SK-N-SH treated with all-trans-retinoic acid at 6 μM for 48 hours (cell line): ENCODE measurements at places on chromosomes 13 and 19.

DNA sequence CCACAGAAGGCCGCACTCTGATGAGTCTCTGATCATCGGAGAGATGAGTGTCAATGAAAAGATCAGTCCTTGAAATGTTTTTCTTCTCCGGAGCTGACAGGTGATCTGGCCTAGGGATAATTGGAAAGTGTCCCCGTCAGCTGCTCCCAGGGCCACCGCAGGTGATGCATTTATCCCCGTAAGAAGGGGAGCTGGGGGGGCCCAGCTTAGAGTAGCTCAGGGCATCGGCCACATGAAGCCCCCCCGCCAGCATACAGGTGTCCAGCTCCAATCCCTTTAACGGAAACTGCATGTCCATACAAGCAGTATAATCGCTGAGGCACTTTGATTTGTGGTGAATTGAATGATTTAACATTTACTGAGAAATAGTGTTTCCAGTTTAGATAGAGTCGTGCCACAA is 27.7 kb downstream of the ATP4B start:
- ATAC-seq = no peak

- ATAC-seq = no peak
These were observed 116.0 kb downstream of the SOX1 start for GRCh38 chr13:112182846-112183531.

- no peak for ATAC-seq
These were observed 364.3 kb downstream of the SLITRK6 start for GRCh38 chr13:85434927-85435326.

GRCh38 chr13:48890391-48890790 is 85.3 kb upstream of the FNDC3A start:
- ATAC-seq = no peak

- peak; percentile 65 for ATAC-seq
These were observed 185.3 kb downstream of the LHFPL6 start for GRCh38 chr13:39417643-39418042.

DNA sequence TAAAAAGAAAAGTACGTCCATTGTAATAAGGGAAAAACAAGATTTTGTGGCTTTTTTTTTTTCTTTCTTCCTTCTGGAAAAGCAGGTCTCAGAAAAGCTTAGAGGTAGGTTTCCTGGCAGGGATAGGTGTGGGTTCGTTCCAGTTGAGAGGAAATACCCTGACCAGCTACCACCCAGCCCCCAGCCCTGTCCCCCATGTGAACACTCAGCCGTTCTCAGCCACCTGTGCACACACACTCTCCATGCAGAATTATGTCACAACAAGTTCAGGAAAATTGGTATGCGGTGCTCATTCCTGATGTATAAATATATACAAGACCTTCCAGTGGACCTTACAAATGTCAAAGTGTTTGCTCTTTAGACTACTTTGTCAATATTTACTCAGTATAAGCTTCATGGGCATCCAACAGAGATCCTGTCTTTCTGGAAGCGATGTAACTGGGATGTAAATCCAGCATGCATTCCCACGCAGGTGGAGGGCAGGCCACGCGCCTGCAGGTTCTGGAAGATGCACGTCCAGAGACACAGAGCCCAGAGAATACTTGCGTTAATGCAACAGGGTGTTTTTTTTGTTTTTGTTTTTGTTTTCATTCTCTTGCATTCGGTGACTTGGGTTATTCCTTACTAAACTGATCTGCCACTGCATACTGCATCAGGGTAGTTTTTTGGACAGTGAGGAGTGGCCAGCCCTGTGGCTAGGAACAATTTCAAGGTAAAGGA is 68.8 kb downstream of the TSHZ3 start:
- ATAC-seq = no peak

DNA sequence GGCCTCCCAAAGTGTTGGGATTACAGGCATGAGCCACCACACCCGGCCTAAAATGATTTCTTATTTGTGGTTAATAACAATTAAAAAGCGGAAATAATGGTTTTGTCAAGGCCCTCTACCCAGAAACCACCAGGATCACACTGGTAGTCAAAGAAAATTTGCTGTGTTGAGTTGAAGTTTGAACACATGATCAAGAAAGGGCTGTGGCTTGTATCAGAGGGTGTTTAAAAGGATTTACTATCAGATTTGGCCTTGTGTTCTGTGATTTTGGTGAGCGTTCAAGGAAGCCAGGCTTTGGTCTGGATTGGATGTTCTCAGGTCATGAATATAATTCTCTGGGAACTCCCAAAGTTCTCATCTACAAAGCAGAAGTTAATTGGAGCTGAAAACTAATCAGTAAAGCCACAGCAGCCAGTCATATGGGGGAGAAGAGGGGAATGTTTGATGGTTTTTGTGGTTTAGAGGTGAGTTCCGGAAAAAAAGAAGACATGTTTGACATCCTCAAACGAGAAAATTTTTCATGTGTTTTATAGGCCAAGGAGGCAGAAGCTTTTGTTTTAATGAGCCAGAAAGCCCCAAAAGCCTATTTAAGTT is 10.6 kb upstream of the ZNF556 start:
- no peak for ATAC-seq

DNA sequence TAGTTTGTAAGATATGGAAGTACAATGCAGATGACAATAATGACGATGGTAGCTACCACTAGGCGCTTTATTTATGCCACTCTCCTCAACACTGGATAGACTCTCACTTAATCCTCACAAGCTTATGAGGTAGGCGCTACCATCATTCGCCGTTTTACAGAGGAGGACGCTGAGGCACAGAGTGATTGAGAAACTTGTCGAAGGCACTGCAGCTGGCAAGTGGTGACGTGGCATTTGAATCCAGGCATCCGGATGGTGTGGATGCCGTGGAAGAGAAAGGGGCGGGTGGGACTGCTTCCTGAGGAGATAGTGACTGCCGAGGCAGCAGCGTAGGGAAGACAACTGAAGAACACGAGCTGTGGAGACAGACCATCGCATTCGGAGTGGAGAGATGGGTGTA is 1.3 kb upstream of the RPS9 start:
- no peak for ATAC-seq

DNA sequence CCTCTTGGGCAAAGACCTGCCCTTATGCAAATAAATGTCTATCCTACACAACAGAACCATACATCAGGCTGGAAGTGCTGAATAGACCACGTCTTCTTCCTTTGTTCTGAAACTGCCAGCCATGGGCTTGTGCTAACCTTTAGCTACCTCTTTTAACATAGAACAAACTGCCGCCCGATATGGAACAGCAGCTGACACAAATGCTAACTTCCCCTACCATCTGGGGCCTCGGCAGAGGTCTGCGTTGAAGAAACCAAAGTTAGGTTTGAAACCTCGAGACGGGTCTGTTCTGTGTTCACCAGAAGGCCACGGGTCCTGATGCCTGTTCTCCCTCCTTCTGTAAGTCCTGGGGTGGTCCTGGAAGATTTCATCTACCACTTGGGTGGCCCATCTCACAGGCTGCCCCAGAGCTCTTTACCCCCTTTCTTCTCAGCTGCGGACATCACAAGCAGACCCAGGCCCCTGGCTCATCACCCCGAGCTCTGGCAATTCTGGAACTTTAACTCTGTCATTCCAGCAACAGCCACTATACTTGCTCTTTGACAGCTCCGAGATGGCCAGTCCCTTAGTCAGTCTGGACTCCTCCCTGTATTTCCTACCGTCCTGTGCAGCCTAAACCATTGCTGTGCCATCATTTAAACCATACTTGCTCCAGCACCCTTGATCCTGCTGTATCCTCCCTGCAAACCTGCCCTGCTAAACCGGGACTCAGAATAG is 146.7 kb downstream of the USP12 start:
- ATAC-seq = no peak; the same call in 2 of the 3 replicates

DNA sequence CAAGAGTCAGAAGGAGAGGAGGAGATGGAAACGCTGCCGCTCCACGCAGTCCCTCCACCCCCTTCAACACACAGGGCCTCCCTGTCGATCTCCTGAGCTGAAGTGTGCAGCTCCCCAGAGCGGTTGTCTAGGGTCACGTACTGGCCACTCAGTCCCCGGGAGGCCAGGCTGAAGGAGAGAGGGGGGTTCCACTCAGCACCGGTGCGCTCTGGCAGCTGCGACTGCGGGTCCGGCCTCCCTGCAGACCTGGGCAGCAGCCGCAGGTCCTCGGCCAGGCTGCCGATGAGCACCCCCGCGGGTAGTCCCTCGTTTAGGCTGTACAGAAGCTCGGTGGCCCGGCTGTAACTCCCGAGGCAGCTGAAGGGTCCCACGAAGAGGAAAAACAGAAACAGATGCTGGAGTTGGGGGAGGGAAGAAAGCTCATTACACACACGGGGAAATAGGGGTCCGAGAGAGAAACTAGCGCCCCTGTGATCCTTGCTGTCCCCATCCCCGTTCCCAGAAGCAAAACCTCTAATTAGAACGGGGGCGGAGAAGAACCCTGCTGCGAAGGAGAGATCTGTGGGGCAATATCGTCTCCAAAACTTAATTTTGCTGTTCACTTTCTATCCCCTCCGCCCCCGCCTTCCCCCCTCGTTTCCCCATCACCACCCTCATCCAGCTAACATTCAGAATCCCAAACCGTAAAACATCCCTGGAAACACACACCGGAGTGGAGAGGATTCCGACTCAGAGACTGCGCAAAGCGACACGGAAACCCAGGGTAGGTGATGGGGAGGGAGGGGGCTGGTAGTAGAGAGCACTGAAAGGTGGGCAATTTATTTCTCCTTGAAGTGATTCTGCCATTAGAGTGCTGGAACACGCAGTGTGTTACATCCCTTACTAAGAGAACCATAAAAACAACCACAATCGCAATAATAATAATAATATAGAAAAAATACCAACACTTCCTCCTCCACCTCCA is 1.8 kb downstream of the PCDH20 start:
- no peak; the same call in 2 of the 3 replicates for ATAC-seq

DNA sequence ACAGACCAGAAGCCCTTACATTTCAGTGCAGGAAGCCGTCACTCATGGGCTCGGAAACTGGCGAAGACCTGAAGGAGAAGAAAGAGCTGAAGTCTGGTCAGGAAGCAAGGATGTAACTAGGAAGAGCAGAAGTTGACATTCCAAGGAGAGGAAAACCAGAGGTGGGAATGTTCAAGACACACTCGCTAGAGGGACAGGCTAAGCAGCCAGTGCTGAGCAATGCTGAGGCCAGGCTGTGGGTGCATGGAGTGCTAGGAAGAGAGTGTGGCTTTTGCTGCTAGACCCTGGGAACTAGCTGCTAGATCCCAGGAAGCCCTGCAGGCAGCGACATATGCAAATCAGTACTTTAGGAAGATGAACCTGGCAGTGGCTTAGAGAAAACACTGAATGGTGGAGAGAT is 12.1 kb upstream of the URAD start:
- ATAC-seq = no peak

GRCh38 chr13:73741111-73741510 is 393.1 kb downstream of the KLF12 start:
- no peak for ATAC-seq

DNA sequence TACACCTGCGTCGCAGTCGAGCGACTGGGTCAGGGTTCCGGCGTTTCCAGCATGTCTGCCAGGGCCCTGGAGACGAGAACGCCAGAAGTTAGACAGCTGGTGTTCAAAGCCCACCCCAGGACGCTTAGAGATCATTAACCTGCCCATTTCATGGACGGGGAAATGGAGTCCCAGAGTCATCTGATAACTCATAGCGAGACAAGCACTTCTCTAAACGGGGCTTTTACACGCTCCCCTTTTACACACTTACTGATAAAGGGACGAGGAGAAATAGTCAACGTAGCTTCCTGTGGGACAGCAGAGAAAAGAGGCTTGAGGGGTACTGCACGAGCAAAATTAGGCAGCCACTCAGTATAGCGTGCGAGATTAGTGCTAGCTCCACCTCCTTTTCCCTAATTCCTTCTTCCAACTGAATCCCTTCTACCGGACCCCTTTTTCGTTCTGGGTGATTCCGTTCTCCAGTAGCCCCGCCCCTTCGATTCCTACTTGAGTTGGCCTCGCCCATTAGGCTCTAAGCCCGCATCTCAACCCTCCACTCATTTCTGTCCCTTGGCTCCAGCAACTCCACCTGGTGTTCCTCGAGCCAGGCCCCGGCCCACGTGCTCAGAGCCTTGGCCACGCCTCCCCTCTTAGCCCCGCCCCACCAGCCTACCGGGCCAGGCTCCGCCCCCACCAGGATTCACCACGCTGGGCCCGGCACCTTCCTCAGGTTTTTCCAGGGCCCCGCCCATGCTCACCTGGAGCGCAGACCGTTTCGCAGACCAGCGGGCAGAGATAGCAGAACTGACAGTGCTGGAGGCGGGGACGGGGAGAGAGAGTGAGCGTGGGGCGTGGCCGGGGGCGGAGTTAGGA is 3.7 kb downstream of the HRC start:
- no peak for ATAC-seq

DNA sequence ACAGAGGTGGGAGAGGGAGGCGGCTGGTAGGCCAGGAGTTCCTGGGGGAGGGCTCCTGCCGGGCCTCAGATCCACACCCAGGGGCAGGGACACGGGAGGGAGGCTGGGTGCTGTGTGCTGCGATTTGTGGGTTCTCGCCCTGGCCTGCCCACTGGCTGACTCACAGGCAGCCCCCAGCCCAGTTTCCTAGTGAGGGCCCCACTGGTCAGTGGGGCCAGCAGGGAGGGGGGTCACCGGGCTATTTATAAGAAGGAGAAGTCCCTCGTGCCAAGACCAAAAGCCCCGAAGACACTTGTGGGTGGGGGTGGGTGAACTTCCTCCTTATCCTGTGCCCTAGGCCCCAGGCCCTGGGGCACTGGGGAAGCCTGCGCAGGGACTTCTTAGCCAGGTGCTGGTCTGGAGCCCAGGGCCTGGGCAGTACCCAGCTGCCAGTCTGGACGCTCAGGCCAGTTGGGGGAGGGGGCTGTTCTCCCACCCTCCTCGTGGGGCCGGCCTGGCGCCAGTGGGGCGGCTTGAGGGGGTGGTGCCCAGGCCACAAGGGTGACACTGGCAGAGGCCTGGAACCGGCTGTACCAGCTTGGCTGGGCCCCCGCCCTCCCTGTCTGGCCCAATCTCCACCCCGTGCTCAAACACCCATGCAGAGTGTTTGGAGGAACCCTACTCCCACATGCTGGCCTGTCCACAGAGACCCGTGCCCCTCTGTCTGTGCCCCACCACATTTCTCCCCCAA is 5.0 kb upstream of the JUNB start:
- ATAC-seq = no peak
